Mucosa of descending colon (tissue), 3 donors: ENCODE measurements at places on chromosomes 4 and X. TPM values are rescaled to one million over a fixed set of nuclear protein-coding genes. Genes with fewer than 3 reads are reported as not detected.

The ADGRG4 gene
- total RNA-seq, result not detected

The HMGB3 gene
- total RNA-seq, result 51.2 TPM

The MAGEC2 gene
- not detected for total RNA-seq

The NXF2B gene
- not detected for total RNA-seq

The CFI gene
- total RNA-seq, result 11.8 TPM

The DIPK2B gene
- total RNA-seq, result 6.4 TPM

The TRPC3 gene
- 0.51 TPM for total RNA-seq

The TAB3 gene
- 20.7 TPM for total RNA-seq

The RGN gene
- 0.67 TPM for total RNA-seq

The ADGRL3 gene
- total RNA-seq, result 4.3 TPM

The H2BW2 gene
- total RNA-seq, result not detected

The FRG2 gene
- not detected for total RNA-seq

GRCh38 chrX:13371186-13371585 is 51.3 kb upstream of the ATXN3L start:
- DNase-seq, result no peak

DNA sequence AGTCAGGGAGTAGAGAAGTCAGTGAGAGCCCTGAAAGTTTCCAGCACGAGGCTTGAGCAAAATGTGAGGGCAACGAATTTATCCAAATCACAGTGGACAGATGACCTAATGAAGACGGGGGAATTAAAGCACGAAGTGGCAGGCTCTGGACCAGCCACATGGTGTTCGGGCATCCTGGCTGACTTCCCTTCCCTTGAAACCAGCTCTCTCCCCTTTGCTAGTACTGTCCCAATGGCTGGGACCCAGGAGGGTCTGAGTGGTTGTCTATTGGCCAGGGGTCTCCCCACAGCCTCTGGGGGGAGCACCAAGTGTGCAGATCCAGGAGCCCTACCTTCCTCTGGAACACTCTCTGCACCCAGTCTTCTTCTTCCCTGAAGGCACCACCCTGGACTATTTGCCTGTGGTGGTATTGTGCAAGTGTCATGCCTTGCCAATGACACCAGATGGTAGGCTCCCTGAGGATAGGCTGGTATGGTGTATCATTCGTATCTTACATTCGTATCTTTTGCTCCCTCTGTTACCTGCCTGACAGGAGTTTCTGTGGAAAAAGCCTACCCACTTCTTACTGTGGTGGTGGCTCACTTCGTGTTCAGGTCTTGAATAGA is 2.1 kb downstream of the APLN start:
- no peak for DNase-seq

- no peak for DNase-seq
Measured at GRCh38 chrX:41045960-41046567, 39.2 kb upstream of the USP9X start.

- DNase-seq, result no peak
Measured at GRCh38 chr4:2835978-2836377, 7.7 kb upstream of the ADD1 start.

GRCh38 chr4:121801715-121802075 is 572 bp downstream of the EXOSC9 start:
- DNase-seq, result no peak

GRCh38 chr4:158065176-158065575 is 107.6 kb downstream of the GASK1B start:
- DNase-seq, result no peak

DNA sequence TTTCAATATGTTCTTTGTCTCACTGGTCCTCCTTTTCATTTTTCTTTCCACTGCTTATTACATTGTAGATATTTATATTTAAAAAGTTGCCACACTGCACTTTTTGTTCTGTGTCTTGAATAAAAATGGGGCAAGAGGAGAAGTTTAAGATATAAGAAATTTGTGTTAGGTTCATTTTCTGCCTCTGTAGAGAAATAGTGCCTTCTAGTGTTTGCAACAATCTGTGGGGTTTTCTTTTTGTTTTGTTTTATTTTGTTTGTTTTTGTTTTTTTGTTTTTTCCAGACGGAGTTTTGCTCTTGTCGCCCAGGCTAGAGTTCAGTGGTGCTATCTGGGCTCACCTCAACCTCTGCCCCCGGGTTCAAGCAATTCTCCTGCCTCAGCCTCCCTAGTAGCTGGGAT is 20.1 kb upstream of the SMIM14 start:
- DNase-seq, result no peak

- DNase-seq, result no peak
Measured at GRCh38 chr4:51998837-51999236, 21.3 kb downstream of the LRRC66 start.

GRCh38 chr4:81804849-81805248 is 333.1 kb upstream of the RASGEF1B start:
- DNase-seq, result no peak

- no peak for DNase-seq
Measured at GRCh38 chrX:45007598-45007997, 134.6 kb downstream of the KDM6A start.

DNA sequence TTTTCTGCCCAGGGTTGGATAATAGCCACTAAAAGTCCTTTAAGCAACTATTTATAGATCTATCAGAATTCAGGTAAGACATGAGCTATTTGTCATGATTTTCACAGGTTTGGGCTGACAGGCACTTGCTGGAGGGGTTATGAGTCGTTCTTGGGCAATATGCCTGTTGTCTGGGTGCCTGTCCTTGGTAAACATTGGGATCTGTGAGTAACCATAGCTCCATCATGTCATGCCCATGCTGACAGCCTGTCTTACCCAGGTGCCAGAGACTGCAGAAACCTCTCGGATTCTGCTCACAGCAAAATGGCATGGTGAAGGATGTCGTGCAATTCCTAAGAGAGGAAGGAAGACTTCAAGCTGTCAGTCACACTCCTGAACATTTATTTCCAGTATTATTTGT is 116.0 kb upstream of the PUDP start:
- DNase-seq, result no peak

DNA sequence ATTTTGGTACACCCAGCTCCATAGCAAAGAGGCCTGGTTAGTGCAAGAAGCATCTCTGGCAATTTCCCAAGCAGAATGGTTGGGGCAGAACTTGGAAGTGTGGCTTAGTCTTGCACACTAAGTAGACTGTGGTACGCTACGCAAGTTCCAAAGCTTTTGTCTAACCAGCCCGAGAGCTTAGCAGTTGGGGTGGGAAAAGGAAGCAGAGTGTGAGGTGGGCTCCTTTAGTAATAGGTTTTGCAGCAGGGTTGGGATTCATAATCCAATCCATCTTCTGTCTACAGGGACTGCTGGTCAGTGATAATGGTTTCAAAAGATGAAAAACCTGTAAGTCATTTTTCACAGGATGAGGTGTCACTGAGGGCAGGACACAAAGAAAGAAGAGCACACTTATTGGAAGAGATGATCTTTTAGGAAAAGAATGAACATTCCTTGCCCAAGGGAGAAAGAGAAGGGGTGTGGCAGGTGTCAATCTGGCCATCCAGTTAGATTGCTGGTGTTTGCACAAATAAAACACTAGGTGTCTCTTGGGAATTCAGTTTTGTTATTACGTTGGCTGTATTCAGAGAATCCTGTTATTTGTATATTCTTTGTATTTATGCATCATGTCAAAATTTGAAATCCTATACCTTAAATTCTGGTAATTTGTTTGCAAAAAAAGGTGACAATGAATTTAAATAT is 244.3 kb downstream of the GPAT3 start:
- DNase-seq, result no peak

- no peak for DNase-seq
Measured at GRCh38 chrX:48493890-48494364, 14.9 kb upstream of the PORCN start.

DNA sequence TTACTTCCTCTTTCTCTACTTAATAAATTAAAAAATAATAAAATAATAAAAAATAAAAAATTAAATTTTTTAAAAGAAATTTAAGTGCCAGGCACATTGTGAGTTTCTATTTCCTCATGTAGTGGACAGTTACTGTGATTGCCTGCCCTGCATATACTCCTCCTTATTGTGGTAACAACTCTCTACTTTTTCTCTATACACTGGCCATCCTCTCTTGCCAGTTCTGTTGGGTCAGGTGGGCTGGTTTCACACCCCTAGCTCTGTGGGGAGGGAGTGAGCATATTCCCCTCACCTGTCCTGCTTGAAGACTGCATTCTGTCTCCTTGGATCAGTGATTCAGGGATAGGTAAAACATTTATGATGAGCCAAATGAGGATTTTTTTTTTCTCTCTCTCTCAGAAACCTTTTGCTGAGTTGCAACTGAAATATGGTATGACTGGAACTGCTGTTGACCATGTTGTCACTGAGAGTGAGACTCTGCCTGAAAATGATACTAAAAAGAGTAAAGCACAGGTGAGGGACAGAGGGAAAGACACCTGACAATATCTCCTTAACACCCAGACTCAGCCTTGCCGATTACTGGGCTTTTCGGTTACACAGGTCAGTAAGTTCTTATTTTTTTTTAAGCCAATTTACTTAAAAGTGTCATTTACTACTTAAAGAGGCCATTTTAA is 37.2 kb downstream of the CXXC4 start:
- no peak for DNase-seq

- no peak for DNase-seq
Measured at GRCh38 chr4:76930685-76931084, 18.9 kb upstream of the SEPTIN11 start.

GRCh38 chr4:41814565-41814964 is 66.0 kb upstream of the PHOX2B start:
- DNase-seq, result no peak

DNA sequence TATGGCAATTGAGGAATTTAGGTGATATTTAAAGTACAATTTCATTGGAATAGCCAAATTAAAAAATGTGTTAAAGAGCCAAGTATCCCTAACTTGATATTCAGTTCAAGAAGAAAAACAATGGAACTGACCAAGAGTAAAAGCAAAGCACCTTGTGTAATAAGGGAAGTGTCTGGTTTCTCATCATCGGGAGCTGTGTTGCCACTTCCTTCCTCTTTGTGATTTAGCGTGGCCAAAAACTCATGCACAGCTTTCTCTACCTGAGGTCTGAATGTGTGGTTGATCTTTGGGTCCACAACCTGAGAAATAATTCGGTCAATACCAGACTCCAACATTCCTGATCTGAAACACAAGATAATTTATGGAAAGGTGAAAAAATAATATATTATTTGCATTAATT is 12.4 kb downstream of the BOD1L1 start:
- DNase-seq, result no peak

- no peak for DNase-seq
Measured at GRCh38 chrX:114519524-114519923, 64.4 kb upstream of the HTR2C start.

- peak; percentile 84 for DNase-seq
Measured at GRCh38 chrX:13029887-13030771, 14.3 kb downstream of the FAM9C start.

DNA sequence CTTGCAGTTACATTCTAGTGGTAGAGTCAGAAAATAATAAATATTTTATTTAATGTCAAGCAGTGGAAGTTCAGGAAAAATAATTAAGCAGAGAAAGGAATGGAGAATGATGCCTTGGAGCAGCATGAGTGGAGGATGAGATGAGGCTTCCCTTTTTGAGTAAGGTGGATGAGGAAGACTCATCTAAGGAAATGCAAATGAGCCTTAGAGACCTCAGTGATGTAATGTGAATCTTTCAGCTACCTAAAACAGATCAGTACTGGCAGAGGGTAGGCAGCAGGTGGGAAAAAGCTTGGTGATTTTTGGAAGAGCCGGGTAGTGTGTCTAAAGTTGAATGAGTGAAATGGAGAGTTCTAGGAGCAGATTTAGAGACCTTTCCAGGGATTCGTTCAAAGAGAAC is 118.2 kb downstream of the GRID2 start:
- DNase-seq, result no peak

DNA sequence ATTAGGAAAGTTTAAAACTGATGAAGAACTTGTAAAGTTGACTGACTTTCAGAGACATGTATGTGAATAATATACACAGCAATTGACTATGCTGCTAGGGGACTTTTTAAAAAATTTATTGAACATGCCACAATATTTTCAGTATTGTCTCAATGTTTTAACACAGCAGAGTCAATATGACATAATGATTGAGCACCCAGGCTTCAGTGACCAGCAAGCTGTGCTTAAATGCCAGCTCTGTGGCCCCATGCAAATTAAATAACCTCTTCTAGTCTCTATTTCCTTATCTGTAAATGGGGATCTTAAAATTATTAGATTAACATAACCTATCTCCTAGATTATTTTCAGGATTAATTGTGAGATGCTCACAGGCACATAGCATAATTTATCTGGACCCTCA is 56.8 kb upstream of the TXK start:
- no peak for DNase-seq

GRCh38 chr4:1030031-1030430 is 18.6 kb downstream of the FGFRL1 start:
- no peak for DNase-seq

- no peak for DNase-seq
Measured at GRCh38 chr4:128521648-128522111, 234.1 kb upstream of the PGRMC2 start.

DNA sequence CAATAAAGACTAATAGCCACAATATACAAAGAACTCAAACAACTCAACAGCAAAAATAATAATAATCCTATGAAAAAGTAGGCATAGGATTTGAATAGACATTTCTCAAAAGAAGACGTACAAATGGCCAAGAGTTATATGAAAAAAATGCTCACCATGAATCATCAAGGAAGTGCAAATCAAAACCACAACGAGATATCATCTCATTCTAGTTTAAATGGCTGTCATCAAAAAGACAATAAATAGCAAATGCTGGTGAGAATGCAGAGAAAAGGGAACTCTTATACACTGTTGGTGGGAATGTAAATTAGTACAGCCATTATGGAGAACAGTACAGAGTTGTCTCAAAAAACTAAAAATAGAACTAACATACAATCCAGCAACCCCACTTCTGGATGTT is 18.8 kb downstream of the TLR6 start:
- no peak for DNase-seq

DNA sequence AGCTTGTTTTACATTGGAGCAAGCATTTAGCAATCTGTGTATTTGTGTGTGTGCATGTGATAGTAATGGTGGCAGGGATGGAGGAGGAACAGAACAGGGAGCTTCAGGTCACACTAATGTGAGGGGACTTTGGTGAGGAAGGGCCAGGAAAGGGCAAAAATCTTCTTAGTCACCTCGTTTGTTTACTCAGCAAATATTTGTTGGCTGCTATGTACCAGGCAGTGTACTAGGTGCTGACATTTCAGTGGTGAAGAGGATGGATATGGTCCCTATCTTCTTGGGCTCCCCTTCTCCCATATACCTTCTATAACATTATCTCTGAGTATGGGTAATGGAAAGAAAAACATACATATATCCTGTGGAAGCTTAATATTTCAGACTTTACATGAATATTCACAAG is 48.5 kb upstream of the HDAC8 start:
- DNase-seq, result no peak
